ENCODE measurements at places on chromosomes 7 and 10.

DNA sequence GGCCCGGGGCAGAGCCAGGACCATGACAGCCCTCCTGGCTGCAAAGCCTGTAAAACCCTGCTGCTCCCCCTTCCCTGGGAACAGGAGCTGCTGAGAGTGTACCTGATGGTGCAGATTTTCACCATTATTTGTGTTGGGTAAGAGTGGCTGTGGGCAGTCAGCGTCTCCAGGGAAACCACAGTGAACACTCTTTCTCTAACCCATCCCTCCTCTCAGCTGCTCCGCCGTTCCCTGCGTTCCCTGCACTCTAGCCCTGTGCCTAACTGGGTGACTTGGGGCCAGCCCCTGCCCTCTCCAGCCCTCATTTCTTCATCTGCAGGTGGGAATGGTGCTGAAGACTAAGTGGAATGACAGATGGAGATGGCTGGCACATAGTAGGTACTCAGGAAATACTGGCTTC is 75.9 kb upstream of the PCBD1 start:
- no peak for DNase-seq

DNA sequence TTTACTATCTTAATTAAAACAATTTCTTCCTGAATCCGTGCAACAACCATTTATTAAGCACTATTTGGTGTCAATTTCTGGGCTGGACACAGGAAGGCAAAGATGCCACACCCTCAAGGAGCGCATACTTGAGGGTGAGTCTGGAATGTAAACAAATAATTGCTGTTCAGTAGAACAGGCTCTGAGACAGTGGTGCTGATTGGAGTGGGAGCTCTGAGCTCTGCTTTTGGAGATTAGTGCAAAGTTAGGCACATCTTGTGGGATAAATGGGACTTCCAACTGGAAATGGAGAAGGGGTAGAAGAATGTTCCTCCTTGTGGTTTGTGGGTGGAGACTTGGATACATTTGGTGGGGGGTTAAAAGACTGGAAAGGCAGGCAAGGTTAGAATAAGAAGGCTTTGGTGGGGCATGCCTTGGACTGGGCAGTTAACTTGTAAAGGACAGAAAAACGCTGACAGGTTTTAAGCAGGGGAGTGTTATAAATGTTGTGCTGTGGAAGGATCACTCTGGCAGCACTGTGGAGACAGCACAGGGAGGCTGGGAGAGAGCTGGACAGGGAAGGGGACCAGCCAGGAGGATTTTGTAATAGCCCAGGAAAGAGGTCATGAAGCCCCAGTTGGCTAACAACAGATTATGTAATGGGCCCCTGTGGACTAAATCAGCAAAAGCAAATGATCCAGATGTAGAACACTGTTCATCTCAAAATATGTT is 80.7 kb downstream of the ZNF365 start:
- DNase-seq: no peak

GRCh38 chr10:132596742-132597279 is 59.2 kb downstream of the INPP5A start:
- no peak for DNase-seq

DNA sequence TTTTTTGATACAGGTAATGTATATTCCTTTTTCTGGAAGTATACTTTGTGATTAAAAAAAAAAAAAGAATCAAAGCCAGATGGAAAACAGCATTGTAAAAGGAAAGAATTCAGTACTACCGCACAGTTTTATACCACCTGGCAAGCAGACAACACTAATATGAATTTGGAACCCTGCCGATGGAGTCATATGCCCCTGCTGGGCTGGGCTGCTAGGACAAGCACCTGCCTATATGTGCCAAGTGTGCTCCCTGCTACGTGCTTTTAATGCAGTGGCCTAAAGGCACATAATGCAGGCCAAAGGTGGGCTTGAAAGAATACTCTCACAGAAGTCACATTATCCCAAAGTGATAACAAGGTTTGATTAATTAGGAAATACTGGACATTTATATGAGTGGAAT is 29.8 kb upstream of the WAC start:
- DNase-seq: no peak

GRCh38 chr7:3210531-3210930 is 90.5 kb upstream of the SDK1 start:
- DNase-seq: no peak

DNA sequence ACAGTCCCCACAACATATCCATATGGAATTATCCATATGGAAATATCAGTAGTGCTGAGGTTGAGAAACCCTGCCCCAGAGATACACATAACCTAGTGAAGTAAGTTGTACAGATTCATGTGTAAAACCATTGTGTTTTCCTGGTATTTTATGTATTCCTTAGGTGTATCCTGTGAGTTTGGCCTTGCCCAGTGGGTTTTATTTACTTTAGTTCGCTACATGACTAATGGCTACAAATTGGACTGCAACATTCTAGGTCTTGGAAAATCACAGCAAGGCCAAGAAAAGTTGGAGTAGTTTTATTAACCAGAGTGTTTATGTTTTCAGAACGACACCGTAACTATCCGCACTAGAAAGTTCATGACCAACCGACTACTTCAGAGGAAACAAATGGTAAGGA is 1.4 kb downstream of the RPS24 start:
- DNase-seq: no peak

- DNase-seq: peak; percentile 71
Observed at GRCh38 chr10:96830511-96831199, 1.4 kb upstream of the LCOR start.

- DNase-seq: no peak
Observed at GRCh38 chr7:69739190-69739589, 140.9 kb downstream of the AUTS2 start.

DNA sequence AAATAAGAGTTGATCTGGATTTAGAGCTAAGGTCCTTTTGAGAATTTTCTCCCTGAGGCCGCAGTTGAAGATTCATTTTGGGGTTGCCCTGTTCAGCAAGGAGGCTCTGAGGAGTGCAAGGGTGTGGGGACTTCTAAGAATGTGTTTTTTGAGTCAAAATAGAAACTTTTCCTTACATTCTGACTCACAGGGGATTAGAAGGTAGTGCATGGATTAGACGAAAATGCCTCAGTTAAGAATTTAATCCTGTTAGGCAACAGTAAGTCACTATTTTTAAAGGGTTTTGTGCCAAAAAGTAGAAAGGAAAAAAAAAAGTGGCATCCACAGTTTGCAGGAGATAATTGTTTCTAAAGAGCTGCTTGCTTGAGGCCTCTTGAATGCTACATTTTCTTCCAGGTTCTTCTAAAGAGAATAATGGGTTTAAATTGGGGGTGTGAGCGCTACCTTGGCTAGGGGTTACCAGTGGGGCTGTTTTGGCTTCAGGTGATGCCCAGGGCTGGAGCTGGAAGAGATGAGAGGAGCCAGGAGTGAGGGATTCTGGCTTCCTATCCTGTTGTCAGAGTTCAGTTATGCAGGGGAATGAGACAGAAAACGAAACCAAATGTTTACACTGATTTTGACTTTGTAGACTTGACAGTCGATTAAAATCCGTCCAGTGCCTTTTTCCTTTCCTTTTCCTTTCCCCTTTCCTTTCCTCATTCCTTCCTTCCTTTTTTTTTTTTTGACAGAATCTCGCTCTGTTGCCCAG is 52.9 kb downstream of the BAMBI start:
- no peak for DNase-seq

GRCh38 chr10:6386960-6387359 is 184.2 kb downstream of the PFKFB3 start:
- DNase-seq: no peak

DNA sequence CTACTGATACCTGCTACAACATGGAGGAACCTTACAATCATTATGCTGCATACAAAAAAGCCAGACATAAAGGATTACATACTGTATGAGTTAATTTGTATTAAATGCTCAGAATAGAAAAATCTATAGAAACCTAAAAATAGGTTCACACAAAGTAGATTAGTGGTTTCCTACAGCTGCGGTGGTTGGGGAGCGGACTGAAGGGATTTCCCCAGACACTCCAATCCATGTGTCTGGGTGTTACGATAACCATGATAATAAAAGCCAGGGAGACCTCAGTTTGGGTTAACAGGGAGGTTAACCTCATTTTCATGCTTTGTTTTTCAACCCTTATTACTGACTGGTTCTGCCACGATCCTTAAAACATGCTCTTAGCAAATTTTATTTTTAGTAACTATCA is 355.9 kb downstream of the KCNMA1 start:
- no peak for DNase-seq

GRCh38 chr10:35392482-35393228 is 56.3 kb downstream of the CCNY start:
- DNase-seq: no peak

Data from kidney glomerular epithelial cell (primary cell).